ENCODE measurements at places on chromosomes 5 and 9.

DNA sequence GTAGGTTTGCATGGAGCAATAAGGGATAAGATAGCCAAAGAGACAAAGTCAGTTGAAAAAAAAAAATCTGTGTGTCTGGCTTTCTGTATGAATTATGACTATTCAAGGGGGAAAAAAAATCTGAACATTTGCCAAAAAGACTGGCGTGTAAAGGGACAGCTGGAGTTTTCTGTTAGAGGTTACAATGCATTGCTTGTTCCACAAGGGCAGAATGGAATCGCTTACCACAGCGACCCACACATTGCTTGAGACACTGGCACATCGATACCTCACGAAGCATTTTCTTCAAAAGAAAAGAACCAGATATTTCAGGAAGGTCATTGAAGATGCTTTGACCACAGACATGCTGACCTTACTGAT is 327.8 kb downstream of the TMEM167A start:
- DNase-seq, result no peak

- DNase-seq, result no peak
Observed at GRCh38 chr9:12516573-12516972, 176.6 kb upstream of the TYRP1 start.

DNA sequence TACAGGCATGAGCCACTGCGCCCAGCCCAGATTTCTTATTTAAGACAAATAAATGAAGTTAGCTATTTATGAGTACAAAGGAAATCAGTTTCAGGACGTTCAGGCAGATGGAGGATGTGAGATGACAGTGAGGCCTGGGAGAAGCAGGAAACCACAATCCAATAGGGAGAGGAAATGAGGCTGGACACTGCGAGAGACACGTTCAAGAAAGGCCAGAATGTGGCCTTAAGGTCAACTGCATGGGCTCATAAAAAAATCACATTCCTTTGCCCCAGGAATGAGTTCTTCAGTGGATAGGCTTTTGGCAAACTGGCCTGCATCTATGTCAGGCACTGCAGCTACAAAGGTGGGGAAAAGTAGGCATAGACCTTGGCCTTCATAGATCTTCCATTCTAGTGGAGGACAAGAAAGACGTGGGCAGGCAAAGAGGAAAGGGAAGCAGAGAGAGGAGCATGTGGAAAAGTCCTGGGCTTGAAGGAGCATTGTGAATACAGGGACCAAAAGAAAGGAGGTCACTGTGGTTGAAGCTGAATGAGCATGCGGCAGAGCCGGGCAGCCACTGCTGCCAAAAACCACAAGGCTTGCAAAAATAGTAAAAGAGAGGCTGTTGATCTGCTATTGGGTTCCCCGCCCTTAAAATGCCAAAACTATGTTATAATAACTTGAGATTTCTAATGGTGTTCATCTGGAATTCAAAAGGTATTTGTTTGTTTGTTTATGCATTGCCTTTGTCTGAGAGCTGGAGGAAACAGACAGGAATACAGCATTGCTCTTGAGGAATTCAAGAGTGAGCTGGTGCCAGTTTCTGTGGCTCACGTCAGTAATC is 133.0 kb downstream of the GNA14 start:
- peak; percentile 85 for DNase-seq

DNA sequence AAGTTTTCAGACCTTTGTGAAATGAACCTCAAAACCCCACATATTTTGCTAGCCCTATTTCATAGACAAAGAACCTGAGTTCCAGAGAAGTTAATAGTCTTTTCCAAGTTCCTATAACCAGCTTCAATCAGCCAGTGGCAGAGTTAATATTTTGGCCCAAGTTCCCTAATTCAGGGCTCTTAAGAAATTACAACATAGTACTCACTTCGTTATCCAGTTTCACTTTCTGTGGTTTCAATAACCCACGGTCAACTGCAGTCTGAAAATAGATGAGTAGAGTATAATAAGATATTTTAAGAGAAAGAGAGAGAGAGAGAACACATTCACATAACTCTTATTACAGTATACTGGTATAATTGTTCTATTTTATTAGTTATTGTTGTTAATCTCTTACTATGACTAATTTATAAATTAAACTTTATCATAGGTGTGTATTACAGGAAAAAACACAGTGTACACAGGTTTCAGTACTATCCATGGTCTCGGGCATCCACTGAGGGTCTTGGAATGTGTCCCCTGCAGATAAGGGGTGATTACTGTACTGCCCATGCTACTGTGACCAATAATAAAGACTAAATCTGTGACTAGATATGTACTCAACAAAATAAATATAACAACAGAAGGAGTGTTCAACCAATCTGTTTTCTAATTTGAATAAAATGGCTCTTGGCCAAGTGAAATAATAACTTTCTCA is 9.3 kb upstream of the MYOT start:
- DNase-seq, result no peak

DNA sequence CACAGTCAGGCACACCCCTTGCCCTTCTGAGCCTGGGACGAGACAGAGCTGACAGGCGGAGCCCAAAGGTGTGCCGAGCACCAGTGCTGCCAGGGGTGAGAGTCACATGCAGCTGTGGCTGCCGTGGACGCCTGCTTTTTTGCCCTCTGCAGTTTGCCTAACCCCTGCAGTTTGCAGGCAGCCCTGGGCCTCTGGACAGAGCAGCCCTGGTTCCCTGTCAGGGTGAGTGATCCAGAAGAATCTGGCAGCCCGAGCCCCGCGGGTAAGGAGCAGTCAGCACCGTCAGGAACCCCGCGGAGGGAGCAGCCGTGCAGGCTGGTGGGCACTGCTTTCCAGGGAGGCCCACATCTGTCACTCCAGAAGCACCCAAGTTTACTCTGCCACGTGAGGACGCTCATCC is 30.3 kb downstream of the CEP72 start:
- no peak for DNase-seq

GRCh38 chr5:132480546-132480892 is 10.1 kb downstream of the IRF1 start:
- DNase-seq, result no peak

DNA sequence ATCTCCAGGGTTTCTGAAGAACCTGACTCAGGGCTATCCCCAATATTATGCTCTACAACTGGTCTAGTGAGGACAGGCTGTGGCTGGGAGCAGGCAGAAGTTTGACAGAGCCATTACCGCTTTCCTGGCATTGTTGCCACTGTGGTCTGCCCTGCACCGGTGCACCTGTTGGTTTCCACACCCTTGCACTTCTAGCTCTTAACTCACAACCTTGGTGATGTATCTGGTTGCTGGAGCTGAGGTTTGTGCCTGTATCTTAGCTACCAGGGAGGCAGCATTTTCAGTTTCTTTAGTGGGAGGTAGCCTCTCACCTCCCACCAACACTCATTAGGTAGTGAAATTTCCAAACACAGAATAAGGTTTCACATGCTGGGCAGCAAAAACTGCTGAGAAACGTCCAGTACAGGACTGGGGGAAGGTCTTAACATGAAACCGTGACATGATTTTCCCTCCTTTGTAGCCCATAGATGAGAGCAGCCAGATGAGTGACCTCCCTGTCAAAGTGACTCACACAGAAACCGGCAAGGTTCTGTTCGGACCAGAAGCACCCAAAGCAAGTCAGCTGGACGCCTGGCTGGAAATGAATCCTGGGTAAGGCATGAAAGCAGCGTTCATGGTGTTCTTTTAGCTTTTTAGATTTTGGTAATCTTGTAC is 57.7 kb downstream of the SMARCA2 start:
- DNase-seq, result no peak

GRCh38 chr9:93223260-93224180 is 39.6 kb downstream of the WNK2 start:
- DNase-seq, result peak; percentile 34

- peak; percentile 51 for DNase-seq
Observed at GRCh38 chr5:58410441-58410840, 49.4 kb downstream of the PLK2 start.

DNA sequence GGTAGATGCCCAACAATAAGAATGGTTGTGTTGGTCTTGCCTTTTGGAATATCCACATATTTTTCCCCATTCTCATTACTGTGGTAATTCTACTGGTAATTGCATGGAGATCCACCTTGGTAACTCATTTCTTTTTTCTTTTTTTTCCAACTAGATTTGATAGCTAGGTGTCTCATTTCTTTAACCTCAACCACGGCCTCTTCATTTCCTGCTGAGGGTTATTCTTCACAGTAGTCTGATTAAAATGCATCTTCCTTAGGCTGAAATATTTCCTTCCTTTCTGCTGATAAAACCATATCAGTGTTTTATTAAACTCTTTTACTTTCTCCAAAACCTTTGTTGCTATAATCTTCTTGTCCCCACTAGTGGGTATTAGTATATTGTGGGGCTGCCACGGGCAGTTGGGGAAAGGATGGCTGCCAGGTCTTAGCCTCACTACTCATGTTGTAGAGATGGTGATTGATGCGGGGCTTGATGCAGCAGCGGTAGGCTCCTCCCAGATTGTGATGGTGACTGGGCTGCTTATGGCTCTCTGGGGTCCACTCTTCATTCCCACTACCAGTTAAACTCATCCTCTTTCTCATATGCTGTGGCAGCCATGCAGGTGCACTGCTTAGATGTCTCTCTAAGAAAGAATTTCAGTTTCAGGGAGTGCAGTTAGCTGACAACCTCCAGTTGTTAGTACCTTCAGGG is 35.9 kb downstream of the KIF2A start:
- DNase-seq, result no peak

- no peak for DNase-seq
Observed at GRCh38 chr9:8158574-8158973, 359.0 kb upstream of the DMAC1 start.

- no peak for DNase-seq
Observed at GRCh38 chr5:77221115-77221514, 10.6 kb downstream of the PDE8B start.

- no peak for DNase-seq
Observed at GRCh38 chr5:5436203-5436760, 13.8 kb downstream of the ICE1 start.

GRCh38 chr9:1707291-1707690 is 307.9 kb upstream of the SMARCA2 start:
- no peak for DNase-seq

GRCh38 chr5:123035918-123036390 is 571 bp downstream of the PPIC start:
- peak; percentile 3 for DNase-seq

- peak; percentile 39 for DNase-seq
Observed at GRCh38 chr9:75001719-75002421, 26.2 kb downstream of the CARNMT1 start.

- no peak for DNase-seq
Observed at GRCh38 chr9:129571298-129572051, 49.4 kb downstream of the C9orf50 start.

GRCh38 chr5:60598424-60598823 is 101.5 kb downstream of the DEPDC1B start:
- no peak for DNase-seq

DNA sequence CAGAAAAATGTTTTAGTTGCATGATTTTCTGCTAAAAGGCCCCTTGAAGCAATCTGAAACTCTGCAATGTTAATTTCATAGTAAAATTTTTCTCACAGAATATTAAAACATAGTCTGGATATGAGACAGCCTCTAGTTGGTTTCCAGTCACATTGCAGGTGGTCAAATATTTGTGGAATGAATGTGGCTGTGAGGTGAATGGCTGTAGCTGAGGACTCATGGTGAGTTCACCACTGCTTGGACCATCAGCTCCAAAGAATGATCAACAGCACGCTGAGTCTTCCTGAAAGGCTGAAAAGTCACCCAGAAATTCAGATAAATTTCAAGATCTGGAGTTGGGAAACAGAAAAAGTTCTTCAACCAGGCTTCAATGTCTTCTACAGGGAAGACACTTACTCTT is 79.8 kb downstream of the MAT2B start:
- no peak for DNase-seq

DNA sequence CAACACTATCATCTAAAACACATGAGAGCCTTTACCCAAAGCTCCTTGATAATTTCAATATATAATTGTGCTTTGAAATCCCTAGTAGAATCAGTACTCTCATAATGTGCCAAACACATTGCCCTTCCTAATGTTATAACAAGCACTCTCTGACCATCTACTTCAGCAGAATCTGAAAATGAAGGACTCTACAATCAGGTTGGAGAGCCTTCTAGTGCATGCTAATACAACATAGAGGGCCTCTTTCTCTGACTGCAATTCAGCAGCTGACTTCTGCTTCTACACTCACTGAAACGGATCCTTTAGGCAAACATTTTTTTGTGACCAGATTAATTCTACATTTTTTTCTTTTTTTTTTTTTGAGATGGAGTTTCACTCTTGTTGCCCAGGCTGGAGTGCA is 155.6 kb downstream of the EPB41L4A start:
- no peak for DNase-seq

DNA sequence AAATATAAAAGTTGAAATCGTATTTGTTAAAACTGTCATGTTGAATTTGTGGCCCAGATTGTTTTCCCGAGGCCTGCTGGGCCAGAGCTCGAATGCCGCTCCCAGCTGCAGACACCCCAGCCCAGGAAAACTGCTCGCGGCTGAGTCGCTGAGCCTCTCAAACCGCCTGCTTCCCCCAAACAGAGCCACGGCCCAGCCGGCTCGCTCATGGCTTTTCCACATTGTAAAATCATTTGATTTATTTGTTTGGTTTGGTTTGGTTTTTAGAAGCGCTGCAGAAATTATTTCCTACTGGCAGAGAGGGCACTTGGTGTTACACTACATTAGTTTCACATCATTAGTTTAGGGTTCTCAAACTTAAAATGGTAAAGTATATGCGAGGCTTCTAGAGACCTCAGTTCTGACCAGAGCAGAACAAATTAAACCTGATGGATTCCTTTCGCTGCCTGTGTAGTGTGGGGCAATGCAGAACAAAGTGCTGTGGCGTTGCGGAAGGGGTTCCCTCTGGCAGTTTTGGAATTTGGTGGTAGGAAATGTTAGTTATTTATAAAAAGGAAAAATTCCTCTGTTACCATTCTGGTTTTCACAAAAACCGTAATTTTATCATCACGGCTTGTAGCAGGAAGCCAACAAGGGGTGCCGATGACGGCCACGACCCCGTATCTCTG is 156.5 kb upstream of the PITX1 start:
- DNase-seq, result no peak

DNA sequence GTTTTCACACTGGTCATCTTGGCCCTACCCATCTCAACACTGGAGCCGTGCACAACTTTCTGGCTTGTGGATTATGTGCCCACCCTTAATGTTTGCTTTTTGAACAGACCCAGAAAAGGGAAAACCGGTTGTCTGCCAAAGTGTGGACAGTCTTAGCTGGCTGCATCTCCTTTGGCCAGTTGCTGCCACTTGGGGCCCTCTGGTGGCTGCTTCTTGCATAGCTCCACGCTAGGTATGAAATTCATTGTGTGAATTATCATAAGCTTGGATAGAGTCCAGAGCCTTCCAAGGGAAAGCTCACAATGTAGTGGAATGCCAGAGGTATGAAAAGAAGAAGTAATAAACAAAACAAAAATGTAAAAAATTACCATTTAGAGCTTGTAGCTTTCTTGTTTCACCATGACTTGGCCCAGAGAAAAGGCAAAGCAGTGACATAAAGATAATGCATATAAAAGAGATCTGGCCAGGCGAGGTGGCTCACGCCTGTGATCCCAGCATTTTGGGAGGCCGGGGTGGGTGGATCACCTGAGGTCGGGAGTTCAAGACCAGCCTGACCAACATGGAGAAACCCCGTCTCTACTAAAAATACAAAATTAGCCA is 12.5 kb upstream of the SLC36A3 start:
- peak; percentile 12 for DNase-seq

- no peak for DNase-seq
Observed at GRCh38 chr5:76223696-76224095, 140.5 kb downstream of the SV2C start.
